Activated T-helper 9 cell treated with anti-CD3 and anti-CD28 coated beads, Interleukin-2, amount 50 U/mL, for 16 hours (primary cell): ENCODE measurements at places on chromosomes 5 and 9.

DNA sequence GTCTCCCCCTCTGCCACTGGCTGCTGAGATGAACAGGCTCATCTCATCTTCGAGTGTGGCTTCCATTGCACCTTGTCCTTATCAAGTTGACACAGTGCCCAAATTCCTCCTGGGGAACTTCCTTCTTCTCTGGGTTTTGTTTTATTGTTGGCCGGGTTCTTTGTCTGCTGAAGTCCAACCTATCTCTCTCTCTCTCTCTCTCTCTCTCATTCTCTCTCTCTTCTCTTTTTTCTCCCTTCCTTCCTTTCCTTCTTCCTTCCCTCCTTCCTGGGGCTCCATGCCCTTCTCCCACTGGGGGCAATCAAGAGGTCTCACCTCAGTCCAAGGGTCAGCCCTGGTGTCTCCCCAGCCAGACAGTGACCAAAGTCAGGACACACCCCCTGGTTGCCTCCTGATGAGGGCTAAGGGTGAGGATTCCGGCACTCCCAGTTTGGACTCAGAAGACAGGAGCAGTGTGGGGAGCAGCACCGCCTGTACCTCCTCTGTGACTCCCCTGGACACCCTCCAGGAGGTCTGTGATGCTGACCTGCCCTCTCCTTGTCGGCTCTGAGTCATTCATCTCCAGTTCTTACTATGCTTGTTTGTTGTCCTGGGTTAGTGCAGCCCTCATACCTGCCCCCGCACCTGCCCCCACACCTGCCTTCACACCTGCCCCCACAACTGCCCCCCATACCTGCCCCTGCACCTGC lies 30.7 kb downstream of the KCNT1 start:
- no peak for DNase-seq

- DNase-seq: no peak
These were observed 42.0 kb downstream of the SUB1 start for GRCh38 chr5:32627219-32627870.

DNA sequence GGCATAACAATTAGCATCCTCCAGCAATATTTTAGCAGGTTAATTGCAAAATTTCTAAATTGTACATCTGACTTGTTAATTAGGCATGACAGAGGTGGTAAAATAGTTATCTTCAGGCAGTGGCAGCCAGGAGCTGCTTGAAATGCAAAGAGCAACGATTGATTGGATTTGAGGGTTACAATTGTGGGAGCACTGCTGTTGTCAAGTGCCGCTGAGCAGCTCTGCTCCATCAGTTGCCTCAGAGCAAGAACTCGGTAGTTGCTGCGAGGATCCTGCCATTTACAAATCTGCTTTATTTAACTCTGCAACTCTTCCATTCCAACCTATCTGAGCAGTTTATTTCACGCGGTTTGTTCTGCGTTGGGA lies 12.6 kb downstream of the PBX3 start:
- DNase-seq: no peak

- no peak for DNase-seq
These were observed at the start of gene CA9 for GRCh38 chr9:35673132-35674024. Gene CA9, plus strand, starts transcription at chr9:35673928. Its CDS starts 32 bp downstream, at chr9:35673960.

GRCh38 chr5:139453683-139454567 lies 8.6 kb downstream of the ECSCR start:
- DNase-seq: no peak

DNA sequence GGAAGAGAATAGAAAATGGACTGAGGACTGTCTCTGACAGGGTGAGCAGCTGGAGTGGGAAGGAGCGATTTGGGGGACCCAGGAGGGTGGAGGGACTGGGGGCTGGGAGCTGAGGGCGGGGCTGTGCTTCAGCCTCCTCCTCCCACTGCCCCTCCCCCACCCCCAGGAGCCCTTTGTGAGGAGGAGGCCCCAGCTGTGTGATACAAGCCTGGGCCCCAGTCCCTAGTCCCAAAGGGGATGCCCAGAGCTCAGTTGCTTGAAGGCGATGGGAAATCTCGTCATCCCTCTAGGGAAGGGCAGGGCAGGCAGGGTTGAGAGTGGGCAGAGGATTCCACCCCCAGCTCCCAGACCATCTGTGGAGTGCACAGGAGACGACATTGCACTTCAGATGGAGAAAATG lies at the start of gene SPATA31E1:
Gene SPATA31E1 (plus strand): TSS at position 251 of the 400 bp plus-strand sequence. CDS start 15 bp downstream, at position 266.
- no peak for DNase-seq

- no peak for DNase-seq
These were observed 51.1 kb upstream of the ORM1 start for GRCh38 chr9:114271556-114272510.

GRCh38 chr9:85045271-85045670 lies 375.7 kb downstream of the NTRK2 start:
- DNase-seq: no peak

- DNase-seq: no peak
These were observed 746.3 kb upstream of the RIOK2 start for GRCh38 chr5:97929383-97929782.

GRCh38 chr5:132017316-132017715 lies 5.9 kb upstream of the ACSL6 start:
- DNase-seq: no peak

DNA sequence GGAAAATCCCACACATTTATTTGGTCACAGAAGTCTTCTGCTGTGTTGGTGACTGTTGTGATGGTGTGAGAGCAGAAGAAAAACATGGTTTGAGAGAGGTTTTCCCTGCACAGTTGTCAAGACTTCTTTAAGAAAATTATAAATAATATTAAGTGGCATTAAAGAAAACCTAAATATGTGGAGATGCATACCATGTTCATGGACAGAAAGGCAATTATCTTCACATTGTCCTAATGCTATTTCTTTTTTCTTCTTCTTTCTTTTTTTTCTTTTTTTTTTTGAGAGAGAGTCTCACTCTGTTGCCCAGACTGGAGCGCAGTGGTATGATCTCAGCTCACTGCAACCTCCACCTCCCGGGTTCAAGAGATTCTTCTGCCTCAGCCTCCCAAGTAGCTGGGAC lies 24.3 kb upstream of the ERGIC1 start:
- DNase-seq: no peak

DNA sequence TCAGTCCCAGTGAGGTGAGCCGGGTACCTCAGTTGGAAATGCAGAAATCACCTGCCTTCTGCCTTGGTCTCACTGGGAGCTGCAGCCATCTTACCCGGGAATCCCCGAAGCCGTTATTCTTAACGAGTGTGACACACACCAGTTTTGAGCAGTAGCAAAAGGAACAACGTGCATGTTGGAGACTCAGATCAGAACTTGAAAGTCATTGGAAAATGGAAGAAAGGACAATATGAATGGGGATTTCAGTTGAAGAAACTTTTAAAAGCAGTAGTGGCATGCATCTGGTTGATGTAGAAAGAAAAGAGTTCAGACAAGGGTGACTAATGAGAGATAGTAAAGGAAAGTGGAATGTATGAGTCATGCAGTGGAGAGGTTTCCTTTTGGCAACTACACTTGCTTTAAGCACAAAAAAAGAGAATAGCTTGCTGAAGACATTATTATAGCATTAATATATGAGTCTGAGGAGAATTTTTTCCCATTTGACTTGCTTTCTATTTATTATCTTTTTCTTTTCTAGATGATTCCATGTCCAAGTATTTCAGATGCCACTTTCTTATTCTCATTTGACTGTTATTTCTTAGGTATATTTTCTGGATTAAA lies 44.4 kb upstream of the ANKDD1B start:
- peak; percentile 27 for DNase-seq

DNA sequence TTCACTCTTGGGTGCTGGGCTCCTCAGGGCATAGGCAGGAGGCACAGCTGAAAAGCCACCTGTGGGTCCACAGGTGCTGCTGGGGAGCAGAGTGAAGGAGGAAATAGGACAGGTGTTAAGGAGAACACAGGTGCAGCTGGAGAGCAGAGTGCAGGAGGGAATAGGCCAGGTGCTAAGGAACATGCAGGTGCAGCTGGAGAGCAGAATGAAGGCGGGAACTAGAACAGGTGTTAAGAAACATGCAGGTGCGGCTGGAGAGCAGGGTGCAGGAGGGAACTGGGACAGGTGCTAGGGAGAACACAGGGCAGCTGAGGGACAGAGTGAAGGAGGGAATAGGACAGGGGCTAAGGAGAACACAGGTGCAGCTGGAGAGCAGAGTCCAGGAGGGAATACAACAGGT lies 43.8 kb upstream of the PLEKHG4B start:
- DNase-seq: no peak

DNA sequence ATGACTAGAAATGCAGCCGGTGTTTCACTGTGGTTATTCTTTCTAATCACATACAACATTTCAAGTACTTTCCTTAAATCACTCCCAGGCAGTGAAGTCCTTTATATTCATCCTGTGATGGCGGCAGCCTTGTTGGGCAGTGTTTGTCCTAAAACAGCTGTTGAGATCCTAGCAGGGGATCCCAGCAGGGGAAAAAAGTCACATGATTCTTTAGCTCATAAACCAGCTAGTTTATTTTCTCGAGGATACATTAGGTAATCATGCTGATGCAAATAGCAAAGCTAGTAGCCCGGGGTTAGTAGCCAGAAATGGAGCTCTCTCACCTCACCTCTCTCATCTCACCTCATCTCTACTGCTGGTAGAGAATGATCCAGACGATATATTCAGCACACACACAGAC lies 70.5 kb downstream of the FOXD1 start:
- no peak for DNase-seq

DNA sequence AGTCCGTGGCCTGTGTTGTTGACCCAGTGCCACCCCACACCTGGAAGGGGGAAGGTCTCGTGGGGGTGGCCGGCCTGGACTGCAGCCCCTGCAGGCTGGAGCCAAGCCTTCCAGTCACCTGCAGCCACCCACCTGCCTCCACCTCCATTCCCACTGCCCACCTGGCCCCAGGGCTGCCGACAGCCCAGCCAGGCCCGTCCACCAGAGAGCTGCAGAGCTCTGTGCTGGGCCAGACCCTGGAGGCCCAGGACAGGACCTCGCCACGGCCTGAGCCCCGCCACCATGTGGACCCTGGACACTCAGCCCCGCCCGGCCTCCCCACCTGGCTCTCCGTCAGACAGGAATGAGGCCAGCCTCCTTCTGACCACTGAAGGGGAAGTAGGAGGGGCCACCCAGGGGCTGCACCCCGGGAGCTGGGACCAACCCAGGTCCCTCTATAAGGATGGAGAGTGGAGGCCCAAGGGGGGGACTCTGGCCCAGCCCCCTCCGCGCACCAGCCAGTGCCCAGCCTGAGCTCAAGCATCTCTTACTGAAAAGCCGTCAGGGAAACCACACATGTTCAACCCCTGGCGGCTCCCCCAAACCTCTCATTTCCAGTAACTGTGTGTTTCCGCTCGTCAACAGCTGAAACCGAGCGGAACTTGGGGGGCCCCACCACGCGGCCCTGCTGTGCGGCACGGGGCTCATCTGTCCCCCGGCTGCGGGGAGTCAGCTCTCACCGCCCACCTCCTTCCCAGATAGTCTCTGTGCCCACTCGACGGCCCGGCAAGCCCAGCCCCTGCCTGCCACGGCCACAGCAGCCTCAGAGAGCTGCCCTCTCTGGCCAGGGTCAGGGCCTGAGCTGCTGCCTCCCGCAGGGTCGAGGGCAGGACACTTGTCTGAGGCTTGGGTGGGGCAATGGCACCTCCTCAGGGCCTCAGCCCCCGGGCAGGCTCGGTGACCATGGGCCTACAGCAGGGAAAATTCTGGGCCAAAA lies 12.8 kb downstream of the NOTCH1 start:
- DNase-seq: no peak

DNA sequence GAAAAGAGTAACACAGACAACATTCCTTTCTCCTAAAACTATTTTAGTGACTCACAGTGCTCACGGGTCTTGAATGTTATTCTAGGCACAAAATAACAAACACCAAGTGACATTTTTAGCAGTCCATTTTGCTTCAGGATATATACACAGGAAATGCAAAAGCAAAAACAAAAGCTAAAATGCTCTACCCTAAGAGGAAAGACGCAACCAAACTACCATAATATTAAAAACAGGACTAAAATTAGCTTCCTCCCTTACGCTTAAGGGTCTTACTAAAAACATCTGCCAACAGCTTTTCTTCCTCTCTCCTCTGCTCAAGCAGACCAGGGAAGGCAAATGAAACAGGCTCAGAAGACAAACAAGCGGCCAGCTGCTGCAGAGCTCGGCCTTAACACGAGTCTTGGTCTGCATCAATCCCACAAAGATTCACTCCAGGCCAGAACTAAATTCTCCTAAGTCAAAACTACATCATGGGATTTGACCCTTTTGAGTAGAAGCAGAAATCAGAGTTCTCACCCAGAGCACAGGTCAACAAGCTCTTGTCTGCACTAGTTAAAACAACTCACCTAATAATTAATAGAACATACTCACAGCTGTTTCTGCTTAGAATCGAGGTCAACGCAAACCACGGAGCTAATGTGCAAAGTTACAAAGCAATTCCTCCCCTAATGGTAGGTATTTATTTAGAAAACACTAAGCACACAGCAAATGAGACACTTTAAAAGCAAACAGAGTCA lies 62.3 kb downstream of the RAPGEF1 start:
- no peak for DNase-seq

DNA sequence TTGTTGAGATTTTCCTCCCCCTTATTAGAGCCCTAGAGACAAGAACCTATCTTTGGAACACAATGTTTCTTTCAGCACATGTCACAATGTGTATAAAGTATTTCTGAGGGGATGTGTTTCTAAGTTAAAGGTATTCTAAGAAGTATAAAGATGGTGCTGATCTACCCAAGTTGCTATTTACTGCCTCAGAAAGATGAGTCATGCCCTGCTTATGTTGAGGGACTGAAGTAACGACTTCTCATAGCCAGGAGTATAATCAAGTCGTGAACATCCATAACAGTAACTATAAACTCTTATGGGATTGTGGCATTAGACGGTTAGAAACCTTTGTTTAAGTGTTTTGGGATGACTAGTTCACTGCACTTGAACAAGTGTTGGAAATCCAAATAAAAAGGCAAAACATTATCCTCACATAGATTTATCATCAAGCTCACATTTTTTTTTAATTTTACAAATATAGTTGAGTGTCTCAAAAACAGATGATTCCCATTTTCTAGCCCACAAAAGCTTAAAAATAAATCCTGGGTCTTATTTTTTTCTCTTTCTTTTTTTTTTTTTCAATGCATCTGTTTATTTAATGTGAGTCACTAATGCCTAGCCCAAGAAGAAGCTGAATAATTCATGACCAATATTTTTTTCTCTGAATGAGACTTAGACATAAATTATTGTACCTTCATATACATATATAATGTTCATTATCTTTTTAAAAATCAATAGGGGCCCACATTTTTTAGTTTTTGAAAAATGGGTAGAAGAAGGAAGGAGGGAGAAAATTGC lies 12.2 kb upstream of the TMEM252 start:
- no peak for DNase-seq
